Umbilical cord (tissue), 2 donors: ENCODE measurements at places on chromosomes 12 and 14.

DNA sequence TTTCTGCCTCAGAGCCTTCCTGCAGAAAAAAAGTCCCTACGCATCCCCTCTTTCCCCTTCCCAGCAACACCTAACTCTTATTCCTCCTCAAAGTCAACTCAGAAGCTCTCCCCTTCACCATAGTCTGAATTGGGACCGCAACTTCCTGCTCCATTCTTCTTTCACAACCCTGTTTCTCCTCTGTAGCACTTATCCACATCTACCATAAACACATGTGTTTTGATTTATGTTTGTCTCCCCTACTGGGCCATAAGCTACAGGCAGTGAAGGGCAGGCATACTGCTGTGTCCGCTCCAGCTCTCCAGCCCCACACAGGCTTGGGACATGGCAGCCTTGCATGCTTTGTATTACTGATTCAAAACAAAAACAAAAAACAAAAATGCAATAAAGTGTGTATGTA lies 5.9 kb downstream of the SDR9C7 start:
- no peak for DNase-seq

DNA sequence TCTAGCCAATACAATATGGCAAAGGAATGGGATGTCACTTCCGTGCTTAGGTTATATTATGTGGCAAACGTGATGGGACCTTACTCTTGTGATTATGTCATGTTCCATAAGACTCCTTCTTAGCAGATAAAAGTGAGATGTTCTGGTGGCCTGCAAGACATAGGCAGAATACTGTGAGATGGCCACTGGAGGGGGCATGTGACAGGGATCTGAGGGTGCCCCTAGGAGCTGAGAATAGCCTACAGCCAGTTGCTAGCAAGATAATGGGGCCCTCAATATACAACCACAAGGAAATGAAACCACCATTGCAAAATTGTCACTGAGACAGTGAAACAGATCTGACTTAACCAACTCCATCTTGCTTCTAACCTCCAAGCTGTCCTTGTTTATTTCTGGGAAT lies 151.4 kb upstream of the SSTR1 start:
- DNase-seq, result no peak

GRCh38 chr12:131747276-131748177 lies 36.6 kb downstream of the SFSWAP start:
- no peak for DNase-seq

GRCh38 chr12:113639474-113639873 lies 167.8 kb upstream of the LHX5 start:
- DNase-seq, result no peak

DNA sequence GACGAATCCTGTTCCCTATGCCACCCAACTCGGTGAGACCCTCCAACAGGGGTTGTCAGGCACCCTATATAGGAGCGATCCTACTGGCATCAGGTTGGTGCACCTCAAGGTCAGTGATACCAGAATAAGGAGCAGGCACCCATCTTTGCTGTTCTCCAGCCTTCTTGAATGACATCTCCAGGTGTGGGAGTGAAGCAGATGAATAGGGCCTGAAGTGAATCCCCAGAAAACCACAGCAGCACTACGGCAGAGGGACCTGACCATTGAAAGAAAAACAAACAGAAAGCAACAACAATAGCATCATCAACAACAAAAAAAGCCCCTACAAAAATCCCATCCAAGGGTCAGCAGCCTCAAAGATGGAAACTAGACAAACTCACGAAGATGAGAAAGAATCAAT lies 445.2 kb upstream of the ATP2B1 start:
- no peak for DNase-seq
